ENCODE measurements at places on chromosomes 1 and 21.

DNA sequence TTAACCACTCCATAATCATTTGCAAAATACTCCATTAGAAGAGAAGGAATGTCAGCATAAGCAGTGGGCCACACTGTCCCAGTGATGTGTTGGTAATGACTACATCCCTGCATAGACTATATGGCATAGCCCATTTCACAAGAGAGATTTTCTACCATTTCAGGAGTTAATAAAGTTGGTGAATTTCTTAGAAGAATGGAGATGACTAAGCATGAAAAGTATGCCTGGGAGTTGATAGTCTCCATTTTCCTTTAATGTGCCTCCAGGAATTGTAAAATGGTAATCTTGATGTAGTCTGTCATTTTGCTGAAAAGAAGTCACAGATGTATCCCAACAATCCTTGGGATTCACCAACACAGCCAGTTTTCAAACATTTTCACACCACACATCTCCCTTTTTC lies 608.8 kb upstream of the CHRM3 start:
- no peak for DNase-seq

DNA sequence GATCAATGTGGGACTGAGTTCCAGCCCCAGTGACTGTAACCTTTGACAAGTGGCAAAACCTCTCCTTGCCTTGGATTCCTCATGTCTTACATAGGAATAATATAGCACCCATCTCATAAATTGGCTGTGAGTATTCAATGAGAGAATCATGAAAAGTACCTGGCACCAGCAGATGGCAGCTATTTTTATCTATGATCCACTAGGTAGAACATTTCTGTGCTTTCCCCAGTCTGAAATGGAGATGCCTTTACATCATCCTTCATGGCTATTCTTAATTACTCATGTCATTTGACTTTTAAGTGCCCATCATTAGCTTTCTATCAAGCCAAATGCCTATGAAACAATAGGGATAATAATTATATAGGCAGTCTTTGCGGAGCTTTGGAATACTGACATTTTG lies 130.1 kb downstream of the TGFB2 start:
- DNase-seq: no peak

DNA sequence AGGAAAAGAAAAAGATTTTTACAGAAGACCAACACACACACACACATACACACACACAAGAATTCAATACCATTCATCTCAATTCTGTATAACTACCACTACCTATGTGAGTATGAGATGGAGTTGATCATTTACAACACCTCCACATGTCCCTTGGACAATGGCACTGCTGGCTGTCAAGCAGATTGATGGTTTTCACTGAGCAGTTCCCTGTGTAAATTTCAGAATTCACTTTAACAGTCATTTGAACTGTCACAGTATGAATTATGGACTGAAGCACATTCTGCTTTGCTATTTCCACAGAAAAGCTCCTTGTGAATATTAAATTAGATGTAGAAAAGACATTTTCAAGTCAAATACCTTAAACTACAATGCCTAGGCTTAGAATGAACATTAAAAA lies 14.3 kb downstream of the KCNT2 start:
- no peak for DNase-seq

- DNase-seq: no peak
These were observed 1.4 kb downstream of the PMF1 start for GRCh38 chr1:156214024-156214748.

GRCh38 chr1:216183007-216183406 lies 240.2 kb downstream of the USH2A start:
- no peak for DNase-seq

DNA sequence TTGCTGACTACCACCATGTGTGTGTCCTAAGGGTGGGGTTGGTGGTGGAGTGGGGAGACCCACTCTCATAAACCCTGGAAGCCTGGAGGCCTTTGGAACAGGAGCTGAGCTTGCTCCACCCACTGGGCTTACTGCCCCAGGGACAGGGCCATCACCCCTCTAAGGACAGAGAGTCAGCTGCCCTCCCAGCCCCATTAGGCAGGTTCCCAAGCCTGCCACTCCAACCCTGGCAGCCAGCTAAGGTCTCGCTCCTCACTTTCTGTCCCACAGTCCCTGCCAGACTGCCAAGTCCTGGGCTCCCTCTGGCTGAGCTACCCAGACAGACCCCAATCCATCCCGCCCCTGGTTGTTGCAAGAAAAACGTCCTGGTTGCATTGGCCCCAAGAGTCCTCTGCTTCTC lies 3.8 kb downstream of the NT5C1A start:
- no peak for DNase-seq

DNA sequence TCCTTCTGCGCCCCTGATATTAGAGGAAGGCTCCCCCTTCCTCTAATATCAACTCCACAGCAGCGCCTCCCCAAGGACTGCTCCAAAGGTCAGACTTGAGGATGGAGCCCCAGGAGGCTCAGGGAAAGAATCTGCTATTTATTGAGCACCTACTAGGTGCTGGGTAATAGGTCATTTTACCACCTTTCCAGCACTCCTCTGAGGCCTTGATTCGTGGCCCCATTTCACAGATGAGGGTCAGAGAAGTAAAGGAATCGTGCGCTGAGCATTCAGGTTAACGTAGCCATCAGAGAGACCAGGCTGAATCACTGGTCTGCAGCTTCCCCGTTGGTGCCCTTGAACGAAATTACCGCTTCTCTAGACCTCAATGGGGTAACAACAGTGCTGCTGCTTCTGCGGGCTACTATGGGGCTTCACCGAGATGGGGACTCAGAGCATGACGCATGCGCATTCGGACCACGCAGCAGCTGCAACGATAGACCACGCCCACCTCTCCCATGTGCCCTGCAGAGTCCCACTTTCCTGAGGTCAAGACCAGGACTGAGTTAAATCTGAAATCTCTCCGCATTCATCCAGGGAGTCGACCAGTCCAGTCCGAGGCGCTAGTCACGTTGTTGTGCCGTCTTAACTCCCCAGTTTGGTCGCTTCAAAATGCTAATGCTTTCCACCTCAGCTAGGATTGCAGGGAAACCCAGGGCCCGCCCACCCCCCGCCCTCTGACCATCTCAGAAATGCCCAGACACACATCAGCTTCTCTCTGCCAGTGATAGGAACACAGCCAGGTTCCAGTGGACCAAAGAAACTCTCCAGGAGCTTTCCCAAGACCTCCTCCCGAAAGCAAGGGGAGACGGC lies 12.9 kb downstream of the CAMK2N1 start:
- DNase-seq: no peak
